CD4-positive, alpha-beta T cell treated with Interleukin-10 for 1 hour (primary cell): ENCODE measurements at places on chromosomes 6 and 20.
A peak's percentile ranks its signal among the peaks of the same experiment; 100 is the strongest.

DNA sequence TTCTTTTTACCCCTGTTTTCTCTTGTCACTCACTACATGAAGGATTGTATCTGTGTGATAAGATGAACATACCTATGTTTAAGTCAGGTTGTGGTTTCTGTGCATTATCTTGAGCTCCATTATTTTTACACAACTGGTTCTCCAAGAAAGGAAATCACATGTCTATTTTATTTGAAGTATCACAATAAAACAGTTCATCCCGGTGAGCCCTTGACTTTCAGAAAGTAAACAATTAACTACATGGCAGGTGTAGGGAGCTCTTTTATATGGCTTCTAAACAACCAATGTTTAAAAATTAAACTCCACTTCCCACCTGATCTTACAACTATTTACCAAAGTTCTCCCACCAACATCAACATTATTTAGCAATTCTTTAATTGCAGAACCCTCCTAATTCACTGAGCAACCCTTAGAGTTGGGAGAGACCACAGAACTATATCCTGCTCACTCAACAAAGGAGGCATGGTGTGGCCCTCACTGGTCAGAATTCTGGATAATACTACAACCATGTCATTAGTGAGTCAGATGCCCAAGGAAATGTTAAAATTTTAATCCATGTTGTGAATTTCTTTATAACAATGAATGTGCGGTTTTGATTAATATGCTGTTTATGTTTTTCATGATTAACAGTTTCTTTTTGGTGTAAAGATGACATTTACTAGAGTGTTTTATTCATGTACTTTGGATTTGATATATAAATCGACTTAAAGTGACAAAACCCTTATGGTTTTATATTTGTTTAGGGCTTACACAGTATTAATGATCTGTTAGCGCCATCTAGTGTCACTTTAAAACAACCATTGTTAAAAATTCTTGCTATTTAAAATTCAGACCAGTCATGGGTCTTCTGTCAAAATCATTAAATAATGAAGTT lies 50.0 kb upstream of the SCGN start:
- peak; percentile 49 for DNase-seq

GRCh38 chr6:139431602-139431956 lies 57.1 kb upstream of the CITED2 start:
- no peak for DNase-seq

GRCh38 chr6:4774715-4775493 lies 1.3 kb upstream of the CDYL start:
- peak; percentile 30 for DNase-seq

GRCh38 chr6:3869284-3869631 lies 20.1 kb downstream of the FAM50B start:
- DNase-seq, result no peak

- DNase-seq, result no peak
These were observed 133.4 kb downstream of the HAO1 start for GRCh38 chr20:7806831-7807230.

- no peak for DNase-seq
These were observed 9.9 kb upstream of the SLC17A3 start for GRCh38 chr6:25883991-25884390.

DNA sequence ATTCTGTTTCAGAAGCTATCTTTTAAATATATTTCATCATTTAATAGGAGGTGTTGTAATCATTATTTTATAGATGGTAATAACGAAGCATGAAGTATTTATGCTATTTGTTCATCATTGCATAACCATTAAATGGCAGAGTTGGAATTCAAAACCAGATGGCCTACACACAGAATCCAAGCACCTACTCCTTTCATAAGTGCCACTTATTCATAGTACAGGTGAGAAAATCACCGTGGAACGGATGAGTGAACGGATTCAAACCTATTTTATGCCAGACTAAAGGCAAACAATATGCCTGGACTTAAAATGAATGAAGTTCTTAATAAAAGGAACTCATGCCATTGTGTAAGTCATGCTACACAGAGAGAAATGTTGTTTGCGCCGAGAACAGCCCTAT lies 397.9 kb upstream of the ADGRB3 start:
- DNase-seq, result no peak

DNA sequence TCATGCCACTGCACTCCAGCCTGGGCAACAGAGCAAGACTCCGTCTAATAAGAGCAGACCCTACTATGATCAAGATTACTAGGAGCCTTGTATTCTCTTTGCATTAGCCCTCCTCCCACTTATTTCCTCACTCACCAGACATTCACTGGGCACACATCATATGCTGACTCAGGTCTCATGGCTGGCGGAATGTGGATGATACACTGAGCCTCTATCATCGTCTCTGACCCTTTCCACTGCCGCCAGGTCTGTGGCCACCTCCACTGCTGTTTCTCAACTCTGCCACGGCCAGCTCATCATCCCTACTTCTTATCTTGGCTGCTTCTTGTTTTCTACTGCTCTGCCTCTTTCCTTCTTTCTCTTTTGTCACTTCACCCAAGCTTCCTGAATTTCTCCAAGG lies 161.0 kb downstream of the BACH2 start:
- DNase-seq, result no peak
